ENCODE measurements at places on chromosomes 3 and 15.

DNA sequence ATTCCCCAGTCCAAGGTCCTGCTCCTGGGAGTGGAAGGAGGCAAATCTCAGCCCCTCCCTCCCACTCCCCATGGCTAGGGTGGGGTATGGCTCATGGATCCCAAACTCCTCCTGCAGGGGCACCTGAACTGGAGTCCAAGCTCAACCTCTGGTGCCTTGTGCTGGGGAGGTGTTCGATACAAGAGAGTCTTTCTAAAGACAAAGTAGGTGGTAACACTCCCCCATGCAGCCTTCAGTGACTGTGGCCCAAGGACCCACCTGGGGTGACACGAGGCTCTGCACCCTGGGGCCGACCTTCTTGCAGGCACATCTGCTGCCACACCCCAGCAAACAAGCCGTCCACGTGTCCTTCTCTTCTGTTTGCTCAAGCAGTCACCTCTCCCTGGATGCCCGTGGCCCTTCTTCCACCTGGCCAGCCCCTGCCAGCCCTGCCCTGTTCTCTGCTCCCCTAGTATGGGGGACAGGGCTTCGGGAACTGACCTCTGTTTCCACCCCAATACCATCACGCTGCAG lies 36.7 kb upstream of the SLC6A11 start:
- DNase-seq = no peak

GRCh38 chr3:8441969-8442559 lies 59.6 kb upstream of the LMCD1 start:
- DNase-seq = no peak

DNA sequence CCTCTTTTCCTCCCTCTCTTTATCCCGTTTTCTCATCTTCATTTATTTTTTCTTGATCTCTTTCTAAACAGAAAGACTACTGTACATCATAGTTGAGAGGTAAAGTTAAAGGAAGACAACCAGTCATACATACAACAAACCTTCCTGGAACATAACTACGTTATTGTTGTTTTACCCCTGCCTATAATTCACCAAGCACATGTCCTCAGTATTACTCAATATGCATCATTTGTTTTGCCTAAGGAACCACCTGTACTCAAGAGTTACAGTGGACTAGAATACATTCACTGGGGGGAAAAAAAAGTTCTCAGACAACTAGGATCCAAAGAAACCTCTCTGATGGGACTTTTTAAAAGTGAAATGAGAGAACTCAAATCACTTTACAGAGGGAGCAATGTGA lies 344.7 kb upstream of the RBMS3 start:
- DNase-seq = no peak

DNA sequence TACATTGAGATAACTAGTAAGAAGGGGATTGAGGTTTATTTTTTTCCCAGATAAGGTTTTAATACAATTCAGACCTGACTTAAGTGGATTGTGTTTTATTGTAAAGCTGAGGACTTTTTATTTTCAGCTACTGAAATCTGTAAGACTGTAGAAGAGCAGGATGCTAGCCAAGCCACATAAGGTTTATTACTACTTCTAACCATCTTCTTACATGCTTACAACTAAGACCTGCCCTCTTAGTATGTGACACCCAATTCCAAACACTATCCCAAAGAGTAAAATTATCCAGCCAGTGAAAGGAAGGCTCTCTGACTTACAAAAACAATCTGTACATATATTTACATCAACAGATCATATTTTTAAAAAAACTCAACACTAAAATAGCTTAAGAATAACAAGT lies 564.5 kb upstream of the NAALADL2 start:
- DNase-seq = no peak

DNA sequence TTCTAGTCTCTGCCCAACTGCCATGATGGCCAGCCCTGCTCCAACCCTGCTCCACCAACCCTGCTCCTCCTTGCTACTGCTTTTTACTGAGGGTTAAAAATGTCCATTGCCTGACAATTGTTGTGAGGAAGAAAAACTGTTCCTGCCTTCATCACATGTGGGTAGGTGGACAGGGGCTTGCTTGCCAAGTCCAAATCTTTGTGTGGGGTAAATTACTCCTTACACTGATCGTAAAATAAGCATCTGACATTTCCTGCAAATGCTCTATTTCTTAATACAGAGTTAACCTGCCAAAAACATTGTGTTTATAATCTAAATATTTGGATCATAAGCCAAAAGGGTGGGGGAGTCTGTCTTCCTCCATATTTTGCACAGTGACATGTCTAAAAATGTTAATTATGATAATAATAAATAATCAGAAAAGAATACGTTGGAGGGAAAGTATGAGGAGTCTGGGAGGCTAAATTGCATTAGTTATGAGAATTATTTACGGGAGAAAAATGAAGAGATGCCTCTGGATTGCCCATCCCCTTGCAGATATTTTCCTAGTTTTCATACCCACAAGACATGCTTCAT lies 242.5 kb upstream of the TBL1XR1 start:
- DNase-seq = no peak

GRCh38 chr3:184155644-184156521 lies 706 bp downstream of the DVL3 start:
- DNase-seq = no peak

DNA sequence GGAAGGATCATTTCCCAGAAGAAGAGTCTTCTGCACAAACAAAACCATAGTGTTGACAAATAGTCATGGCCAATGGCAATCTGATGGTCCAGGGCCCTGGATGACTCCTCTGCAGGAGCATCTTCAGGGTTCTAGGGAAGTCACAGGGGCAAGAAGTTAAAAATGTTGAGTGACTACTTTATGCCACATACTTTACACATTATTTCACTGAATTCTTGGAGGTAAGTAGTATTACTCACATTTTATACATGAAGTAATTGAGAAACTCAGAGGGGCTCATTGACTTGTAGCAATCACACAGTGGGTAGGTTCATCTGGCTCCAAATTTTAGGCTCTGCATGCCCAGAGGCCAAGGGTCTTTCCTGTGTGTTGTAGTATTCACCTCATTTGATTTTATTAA lies 430.2 kb upstream of the MCTP2 start:
- no peak for DNase-seq

GRCh38 chr3:46462511-46462910 lies 2.2 kb downstream of the LTF start:
- no peak for DNase-seq

DNA sequence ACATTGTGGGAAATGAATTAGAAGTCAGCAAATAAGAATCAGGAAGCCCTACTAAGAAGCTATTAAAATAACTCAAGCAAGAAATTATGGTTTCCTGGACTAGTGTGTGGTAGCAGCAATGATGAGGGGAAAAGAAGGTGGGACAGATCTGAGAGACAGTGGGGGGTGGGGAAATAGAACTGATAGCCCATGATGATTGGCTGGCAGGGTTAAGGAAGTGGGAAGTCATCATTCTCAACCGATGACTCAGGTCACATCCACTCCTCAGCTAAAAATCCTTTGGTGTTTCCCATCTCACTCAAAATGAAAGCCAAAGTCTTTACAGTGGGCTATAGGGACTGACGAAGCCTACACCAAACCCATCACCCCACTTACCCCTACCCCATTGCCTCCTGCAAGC lies 153.9 kb upstream of the ARHGEF26 start:
- no peak for DNase-seq

DNA sequence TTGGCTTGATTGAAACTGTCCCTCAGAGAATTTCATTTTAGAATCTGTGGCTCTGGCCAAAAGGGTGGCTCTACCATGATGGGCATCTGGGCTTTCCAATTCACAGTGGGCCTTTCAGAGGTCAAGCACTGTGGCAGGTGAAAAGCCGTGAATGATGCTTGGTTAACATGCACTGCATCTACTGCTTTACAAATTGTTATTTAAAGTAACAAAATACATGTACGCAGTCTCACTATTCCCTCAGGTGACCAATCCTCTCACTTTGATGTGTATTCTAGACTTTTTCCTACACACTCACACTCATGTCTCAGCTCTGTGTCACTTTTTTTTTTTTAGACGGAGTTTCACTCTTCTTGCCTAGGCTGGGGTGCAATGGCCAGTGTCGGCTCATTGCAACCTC lies 70.5 kb downstream of the MGLL start:
- no peak for DNase-seq

DNA sequence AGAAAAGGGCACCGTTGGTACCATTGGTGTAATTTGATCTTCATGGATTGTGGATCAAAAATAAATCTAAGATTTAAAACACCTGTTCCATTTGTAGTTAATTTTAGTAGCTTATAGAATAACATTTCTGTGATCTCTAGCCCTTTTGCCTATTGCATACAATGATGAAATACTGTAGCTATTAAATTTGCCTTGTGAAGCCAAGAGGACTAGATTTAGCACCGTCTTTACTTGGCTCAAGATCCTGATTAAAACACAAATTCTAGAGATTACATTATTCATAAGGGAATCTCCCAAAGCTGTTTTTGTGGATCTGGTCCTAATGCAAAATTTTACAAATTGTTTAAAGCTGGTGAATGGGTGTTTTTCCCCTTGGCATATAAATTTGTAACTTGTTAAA lies 8.2 kb downstream of the TBC1D23 start:
- DNase-seq = no peak

GRCh38 chr3:180142041-180142440 lies 105.3 kb upstream of the PEX5L start:
- DNase-seq = no peak

DNA sequence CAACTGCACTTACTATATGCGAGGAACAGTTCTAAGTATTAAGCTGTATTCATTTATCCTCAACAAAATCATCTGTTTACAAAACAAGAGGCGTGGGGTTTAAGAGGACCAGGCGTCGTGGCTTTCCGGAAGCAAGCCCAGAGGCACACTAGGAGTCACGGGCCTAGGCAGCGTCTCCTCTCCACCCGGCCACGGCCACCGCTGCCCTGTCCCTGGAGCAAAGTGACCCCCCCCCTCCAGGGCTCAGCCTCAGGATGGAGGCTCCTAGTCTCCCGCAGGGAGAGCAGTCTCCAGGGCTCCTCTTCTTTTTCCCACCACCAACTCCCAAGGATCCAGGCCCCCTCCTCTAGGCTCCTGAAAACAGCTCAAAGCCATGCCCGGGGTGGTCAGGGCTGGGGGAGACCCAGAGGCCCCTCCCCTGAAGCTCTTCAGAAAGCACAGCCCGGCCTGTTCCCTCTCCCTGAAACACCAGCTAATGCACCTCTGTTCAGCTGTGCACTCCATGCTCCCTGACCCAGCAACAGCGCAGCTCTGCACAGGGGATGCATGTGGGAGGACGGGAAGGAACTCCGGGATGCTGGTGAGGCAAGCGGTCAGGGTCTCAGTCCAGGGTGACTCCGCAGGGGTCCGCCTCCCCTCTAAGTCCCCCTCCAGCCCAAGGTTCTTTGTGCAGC lies 16.8 kb downstream of the TNK2 start:
- DNase-seq = no peak

- DNase-seq = peak; percentile 0
Observed at GRCh38 chr3:31197941-31198340, 303.5 kb upstream of the GADL1 start.

DNA sequence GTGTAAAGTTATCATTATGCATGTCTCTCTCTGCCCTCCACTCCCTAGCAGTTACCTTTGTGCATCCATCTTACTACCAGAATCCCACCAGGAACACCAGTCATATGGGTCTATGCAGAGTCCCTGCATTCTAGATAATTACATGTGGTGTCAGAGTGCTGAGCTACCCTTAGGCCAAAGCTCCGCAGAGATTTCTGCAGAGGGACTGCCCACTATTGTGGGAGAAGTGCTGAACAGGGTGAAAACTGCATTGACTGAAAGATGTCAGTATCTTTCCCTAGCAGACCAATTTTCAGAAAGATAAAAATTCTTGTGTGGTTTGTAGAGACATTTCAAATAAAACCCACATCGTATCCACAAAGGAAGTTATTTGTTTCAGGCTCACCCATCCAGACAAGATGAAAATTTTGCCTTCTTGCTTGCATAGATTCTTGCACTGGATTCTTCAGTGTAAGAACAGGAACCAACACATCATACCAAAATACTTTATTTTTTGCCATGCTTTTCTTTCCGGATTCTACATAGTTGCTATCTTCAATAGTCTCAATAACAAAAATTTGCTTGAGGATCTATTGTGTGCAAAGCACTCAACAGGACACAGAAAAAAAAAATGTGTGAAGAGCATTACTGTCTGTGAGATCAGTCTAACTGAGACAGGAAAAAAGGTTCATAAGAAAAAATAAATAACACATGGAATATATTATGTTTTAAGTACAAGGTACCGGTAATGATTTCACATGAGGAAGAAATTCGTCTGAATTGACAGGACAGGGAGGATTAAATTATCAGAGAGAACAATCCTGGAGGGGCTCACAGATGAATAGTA lies 32.0 kb upstream of the CCDC80 start:
- no peak for DNase-seq

DNA sequence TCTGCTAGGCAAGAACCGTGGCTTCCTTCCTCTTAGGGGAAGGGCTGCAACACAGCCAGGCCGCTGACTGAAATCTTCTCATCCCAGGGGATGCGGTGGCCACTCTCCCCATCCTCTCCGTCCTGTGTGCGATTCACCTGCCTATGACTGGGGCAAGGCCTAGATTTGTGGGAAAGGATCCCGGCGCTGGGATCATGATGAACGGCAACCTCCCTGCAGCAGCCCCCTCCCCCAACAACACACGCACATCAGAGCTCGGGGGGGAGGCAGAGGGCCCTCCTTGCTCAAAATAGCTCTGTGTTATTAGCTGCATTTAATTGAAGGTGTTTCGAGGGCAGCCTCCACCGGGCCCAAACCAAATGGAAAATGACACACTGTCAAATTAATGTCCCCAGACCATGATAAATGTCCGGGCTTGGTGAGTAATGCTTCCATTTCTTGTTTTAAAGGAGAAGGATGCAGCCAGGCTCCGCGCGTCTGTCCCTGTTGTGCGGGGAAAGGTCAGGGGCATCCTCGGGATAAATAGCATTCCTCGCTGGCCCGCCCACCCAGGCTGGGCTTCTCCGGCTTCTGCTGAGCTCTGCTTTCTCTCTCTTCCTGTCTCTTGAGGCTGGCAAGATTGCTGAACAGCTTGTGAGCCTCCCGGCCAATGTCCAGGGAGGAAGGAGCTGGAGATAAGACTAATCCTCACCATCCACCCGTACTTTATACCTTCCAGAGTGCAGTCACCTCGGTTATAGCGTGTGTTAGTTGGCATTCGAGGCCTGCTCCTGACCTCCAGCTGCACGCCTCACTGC lies 56.4 kb upstream of the TLE3 start:
- DNase-seq = no peak

- DNase-seq = peak; percentile 37
Observed at GRCh38 chr15:94164202-94164807, 67.1 kb upstream of the MCTP2 start.

DNA sequence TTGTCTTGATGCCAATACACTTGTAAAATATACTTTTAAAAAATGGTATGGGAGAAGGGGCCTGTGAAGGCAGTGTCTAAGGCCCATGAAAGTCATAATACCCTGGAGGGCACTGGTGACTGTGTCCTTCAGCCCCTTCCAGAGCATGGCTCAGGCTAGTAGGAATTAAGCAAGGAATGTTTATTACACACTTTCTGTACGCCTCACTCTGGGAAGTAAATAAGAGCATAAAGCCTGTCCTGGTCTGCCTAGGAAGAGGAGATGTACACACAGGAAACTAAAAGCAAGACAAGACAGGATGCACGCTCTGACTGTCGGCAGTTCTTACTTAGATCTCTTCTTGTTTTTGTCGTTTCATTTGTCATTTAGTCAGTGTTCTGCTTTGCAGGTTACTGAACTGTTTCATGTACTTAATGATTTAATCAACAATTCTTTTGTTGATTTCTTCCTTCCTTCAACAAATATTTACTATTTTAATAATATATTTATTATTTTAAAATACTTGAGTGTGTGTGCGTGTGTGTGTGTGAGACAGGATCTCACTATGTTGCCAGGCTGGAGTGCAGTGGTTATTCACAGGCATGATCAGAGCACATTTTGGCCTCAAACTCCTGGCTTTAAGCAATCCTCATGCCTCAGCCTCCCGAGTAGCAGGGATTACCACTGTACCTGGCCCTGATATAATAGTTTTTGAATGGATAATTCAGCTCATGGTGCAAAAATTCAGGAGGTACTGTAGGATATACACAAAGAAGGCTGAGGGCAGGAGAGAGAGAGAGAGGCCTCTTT lies 9.0 kb upstream of the SMAD6 start:
- DNase-seq = no peak
